Brain pericyte (primary cell): ENCODE measurements at places on chromosomes 1 and 21.
A peak's percentile ranks its signal among the peaks of the same experiment; 100 is the strongest.

- no peak for DNase-seq
Observed at GRCh38 chr1:151716771-151717631, at the start of gene CELF3. TSS of gene CELF3 (minus strand) at chr1:151716803. CDS start at chr1:151716020, 783 bp downstream.

DNA sequence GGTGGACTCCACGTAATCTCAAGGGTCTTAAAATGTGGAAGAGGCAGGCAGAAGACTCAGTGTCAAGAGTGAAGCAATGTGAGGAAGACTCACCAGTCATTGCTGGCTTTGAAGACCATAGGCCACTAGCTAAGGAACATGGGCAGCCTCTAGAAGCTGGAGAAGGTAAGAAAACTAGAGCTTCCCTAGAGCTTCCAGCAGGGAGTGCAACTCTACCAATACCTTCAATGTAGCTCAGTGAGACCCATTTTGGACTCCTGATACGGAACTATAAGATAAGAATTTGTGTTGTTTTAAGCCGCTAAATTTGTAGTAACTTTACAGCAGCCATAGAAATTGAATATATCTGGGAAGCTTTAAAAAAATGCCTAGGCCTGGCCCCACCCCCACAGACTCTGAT, 18.9 kb downstream of the METTL13 start:
- no peak for DNase-seq

DNA sequence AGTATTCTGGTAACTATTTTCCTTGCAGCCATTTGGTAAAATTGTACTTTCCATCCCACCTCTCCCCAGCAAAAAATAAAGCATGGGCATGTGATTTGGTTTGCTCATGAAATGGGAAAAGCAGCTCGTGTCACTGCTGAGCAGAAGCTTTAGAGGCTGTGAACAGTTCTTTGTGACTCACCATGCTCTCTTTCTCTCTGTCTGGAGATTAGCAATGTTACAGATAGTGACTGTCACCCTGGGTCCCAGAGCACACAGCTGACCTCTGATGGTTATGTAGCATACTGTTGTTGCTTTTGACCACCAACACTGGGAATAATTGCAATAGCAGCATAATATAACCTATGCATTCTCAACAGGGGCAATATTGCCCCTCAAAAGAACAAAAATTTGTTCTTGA, 70.6 kb downstream of the RGS2 start:
- DNase-seq: no peak

DNA sequence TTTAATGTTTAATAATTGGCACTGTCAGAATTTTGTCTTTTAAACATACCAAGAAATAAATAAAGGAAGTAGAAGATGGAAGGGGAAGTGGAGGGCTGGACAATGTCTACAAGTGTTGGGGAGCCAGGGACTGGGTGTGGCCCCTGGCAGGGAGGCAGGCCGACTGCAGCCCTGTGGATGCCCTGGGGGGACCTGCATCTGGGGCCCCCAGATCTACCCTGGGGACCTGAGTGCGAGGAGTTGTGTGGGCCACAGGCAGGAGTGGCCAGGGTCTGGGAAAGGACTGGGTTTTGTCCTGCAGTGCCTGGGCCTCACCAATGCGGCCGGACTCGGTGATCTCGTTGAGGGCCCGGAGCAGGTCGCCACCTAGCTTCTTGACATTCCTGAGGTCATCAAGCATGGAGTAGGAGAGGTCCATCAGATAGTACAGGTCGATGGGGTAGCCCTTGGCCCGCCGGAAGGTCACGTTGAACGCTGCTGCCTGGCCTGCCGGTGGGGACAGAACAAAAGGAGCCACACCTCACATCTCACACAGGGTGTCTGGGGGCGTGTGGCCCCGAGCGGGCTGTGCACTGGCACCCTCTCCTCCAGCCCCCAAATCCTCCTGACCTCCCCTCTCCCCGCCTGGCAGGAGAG, 17.5 kb downstream of the ITGB2 start:
- no peak for DNase-seq

GRCh38 chr1:234244482-234244881, 128.8 kb upstream of the COA6 start:
- no peak for DNase-seq

GRCh38 chr1:86471291-86471690, 2.6 kb downstream of the CLCA1 start:
- DNase-seq: no peak

DNA sequence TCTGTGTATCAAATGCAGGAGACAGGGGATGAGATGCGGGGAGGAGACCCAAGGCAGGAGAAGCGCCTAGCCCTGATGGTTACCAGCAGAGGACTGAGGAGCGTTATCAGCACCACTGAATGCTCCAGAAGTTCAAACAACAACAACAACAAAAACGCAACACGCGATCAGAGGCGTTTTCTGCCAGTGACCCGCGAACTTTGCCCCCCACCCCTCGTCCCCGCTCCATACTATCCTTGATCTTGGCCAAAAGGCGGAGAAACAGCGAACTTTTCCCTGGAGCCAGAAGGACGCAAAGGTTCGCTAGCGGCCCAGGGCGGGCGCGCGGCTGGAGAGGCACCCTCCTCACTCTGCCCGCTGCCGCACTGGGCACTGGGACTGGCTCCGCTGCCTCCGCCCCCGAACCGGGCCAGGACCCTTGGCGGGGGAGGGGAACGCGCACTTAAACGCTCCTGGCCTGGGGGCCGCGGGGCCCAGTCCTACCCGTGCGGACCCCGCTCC, 699 bp downstream of the ECHDC2 start:
- DNase-seq: no peak

- DNase-seq: no peak
Observed at GRCh38 chr1:56394298-56394697, 185.1 kb downstream of the PLPP3 start.

DNA sequence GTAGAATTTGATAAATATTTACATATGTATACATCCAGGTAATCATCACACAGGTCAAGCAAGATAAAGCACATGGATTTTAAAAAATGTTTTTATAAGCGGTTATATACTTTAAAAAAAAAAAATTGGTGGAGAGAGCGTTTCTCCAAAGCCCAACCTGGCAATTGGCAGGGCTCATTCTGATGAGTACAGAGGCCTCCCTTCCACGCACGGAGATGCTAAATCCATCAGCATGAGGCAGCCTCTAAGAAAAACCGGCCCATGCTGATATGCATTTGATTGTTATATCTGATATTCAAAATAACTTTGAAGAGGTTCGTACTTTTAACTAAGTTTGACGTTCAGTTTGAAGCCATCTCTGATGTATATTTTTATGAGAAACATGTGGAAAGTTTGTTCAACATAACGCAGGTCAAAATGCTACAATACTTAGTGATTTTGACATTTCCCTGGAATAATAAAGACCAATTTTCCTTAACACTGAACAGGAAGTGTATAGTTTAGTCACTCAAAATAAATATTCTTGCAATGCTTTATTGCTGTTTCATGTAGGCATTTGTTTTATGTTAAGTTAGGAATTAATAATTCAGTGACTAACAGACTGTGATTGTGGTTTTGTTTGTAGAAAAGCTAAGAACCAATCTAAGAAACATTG, 151.7 kb downstream of the NR5A2 start:
- DNase-seq: peak; percentile 5

- no peak for DNase-seq
Observed at GRCh38 chr1:61708953-61709907, 15.7 kb downstream of the TM2D1 start.

DNA sequence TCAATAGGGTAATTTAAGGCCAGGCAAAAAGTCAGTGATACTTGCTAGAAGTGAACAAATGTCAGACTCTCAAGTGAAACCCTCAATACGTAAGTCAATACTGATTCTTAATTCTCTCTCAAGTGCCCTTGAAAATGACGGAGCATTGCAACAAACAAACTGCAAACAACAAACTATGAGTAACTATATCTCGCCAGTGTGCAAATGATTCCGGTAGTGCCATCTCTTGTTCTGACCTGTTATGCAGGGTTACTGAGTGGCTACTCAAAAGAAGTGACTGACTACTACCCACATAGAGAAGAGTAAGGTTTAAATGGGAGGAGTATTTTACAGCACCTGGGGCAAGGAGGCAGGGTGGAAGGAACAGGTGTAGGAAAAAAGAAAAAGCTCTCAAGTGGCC, 1.6 kb downstream of the SLC19A2 start:
- no peak for DNase-seq

GRCh38 chr1:59432531-59433439, 135.9 kb downstream of the FGGY start:
- DNase-seq: no peak

GRCh38 chr21:20662514-20662913, 335.7 kb upstream of the NCAM2 start:
- DNase-seq: no peak

- no peak for DNase-seq
Observed at GRCh38 chr1:221823149-221823548, 81.3 kb upstream of the DUSP10 start.

GRCh38 chr21:15221799-15222386, 157.1 kb upstream of the NRIP1 start:
- DNase-seq: no peak

DNA sequence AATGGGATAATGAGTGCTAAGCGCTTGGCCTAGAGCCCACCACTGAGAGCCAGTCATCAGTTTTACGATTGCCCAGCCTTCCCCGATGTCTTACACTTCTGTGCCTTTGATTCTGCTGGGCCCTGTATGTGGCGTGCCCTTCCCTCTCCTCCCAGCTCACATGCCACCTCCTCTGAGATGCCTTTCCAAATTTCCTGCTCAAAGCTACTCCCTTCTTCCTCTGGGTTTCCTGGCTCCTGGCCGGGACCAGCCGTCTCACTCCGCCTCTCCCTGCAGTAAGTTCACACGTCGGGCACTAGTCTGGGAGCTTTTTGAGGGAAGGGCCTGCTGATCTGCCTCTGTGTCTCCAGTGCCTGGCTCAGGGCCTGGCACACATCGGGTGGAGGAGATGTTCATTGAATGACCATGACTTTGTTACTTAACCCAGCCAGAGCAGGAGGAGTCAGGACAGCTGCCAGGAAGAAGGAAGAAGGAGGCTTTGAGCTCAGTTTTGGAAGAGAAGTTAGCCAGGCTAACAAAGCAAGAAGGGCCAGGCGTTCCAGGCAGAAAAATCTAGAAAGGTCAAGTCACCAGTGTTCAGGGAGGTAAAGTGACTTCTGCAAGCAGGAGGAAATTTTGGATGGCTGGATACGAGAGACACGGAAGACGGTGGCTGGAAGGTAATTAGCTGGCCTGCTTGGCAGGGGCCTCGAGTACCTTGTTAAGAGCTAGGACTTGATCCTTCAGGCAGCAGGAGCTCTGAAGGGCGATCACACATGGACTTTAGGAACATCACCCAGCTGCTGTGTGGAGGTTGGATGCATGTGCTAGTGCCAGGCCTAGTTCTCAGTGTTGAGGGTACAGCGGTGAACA, 63.6 kb downstream of the EPHB2 start:
- no peak for DNase-seq

DNA sequence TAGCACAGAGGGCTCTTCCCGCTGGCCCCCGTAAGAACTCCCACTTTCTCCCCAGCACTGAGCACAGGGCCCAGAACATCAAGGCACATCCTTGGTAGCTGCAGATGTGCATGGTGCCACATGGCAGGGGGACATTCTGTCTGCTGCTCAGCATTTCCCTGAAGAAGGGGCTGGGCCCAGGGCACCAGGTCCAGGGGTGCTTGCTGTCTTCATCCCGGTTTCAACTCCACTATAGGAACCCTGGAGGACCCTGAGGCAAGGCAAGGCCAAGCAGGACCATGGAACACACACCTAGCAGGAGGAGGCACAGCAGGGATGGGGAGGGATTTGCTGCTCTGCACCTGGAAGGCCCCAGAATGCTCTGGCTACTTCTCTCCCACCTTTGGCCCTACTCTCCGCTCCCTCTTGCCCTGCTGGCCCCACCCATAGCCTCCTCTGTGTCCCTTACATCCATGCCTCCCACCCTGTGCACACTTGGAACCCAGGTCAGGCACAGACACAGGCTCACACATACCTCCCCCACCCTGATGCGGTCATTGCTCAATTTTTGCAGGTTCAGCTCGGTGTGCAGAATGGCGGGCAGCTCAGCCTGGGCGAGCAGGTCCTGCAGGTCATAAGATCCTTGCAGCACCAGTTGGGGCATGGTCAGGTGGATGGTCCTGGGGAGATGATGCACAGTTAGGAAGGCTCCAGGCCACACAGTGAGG, 10.1 kb downstream of the AGT start:
- no peak for DNase-seq
